Umbilical cord (tissue), 2 donors: ENCODE measurements at places on chromosomes 5 and 9. TPM values are rescaled to one million over a fixed set of nuclear protein-coding genes. Genes with fewer than 3 reads are reported as not detected.

Gene PHYHD1
- total RNA-seq, result 24.3 TPM

Gene TAF11L5
- 16.4 TPM for total RNA-seq

Gene CAVIN4
- total RNA-seq, result 2.4 TPM

Gene OR13J1
- not detected for total RNA-seq

Gene ARHGEF39
- total RNA-seq, result 5.5 TPM

Gene FBP2
- not detected for total RNA-seq

Gene MLANA
- total RNA-seq, result 1.2 TPM

Gene RALGPS1
- total RNA-seq, result 2.9 TPM

Gene DDX4
- total RNA-seq, result 4.1 TPM

Gene ABL1
- total RNA-seq, result 48.2 TPM

Gene OGN
- total RNA-seq, result 567 TPM

Gene PDE6A
- 5.3 TPM for total RNA-seq

Gene C5orf58
- 1.7 TPM for total RNA-seq

Gene EIF4EBP3
- total RNA-seq, result not detected

Gene ZCCHC9
- total RNA-seq, result 71.5 TPM

Gene MEIKIN
- total RNA-seq, result not detected

Gene SPINK7
- total RNA-seq, result not detected

Gene SLC26A2
- total RNA-seq, result 32.5 TPM

Gene MYOT
- total RNA-seq, result not detected

Gene STK32A
- 42.1 TPM for total RNA-seq

Gene ACTL7A
- total RNA-seq, result 0.96 TPM

Gene SLC6A18
- not detected for total RNA-seq

Gene SNAPC3
- 43.8 TPM for total RNA-seq

Gene MELK
- total RNA-seq, result 12.0 TPM

Gene NCS1
- 49.6 TPM for total RNA-seq

Gene PCDHGB2
- 4.6 TPM for total RNA-seq

Gene CEL
- not detected for total RNA-seq

Gene CAPSL
- total RNA-seq, result not detected

Gene FOXD4L6
- total RNA-seq, result not detected

Gene LHX3
- 0.24 TPM for total RNA-seq

Gene FAXDC2
- 32.3 TPM for total RNA-seq

Gene APBA1
- total RNA-seq, result 20.9 TPM

Gene PCDHA12
- 2.9 TPM for total RNA-seq

Gene EPB41L4B
- 5.3 TPM for total RNA-seq

Gene PCDHB8
- 0.72 TPM for total RNA-seq

Gene BARHL1
- total RNA-seq, result not detected

Gene GRXCR2
- not detected for total RNA-seq

Gene AOPEP
- 297 TPM for total RNA-seq

Gene STOML2
- 49.1 TPM for total RNA-seq

Gene ADRA1B
- 0.48 TPM for total RNA-seq

Gene OTULINL
- total RNA-seq, result 3.1 TPM

Gene LRRC19
- 2.9 TPM for total RNA-seq

Gene OSMR
- total RNA-seq, result 66.9 TPM

Gene DNAJC21
- total RNA-seq, result 72.9 TPM

Gene PRDM9
- not detected for total RNA-seq

Gene LOX
- total RNA-seq, result 303 TPM

Gene PCDHGA9
- total RNA-seq, result 11.1 TPM

Gene SPINK6
- 5.5 TPM for total RNA-seq

Gene ABO
- 0.48 TPM for total RNA-seq

Gene SLIT3
- total RNA-seq, result 82.6 TPM

Gene PCDHB12
- 2.9 TPM for total RNA-seq
